Heart right ventricle (tissue), 16 donors: ENCODE measurements at places on chromosomes 6 and 20. TPM values are rescaled to one million over a fixed set of nuclear protein-coding genes. Genes with fewer than 3 reads are reported as not detected.

TBXT gene
- total RNA-seq, result not detected

RAET1E gene
- not detected for total RNA-seq

DNA sequence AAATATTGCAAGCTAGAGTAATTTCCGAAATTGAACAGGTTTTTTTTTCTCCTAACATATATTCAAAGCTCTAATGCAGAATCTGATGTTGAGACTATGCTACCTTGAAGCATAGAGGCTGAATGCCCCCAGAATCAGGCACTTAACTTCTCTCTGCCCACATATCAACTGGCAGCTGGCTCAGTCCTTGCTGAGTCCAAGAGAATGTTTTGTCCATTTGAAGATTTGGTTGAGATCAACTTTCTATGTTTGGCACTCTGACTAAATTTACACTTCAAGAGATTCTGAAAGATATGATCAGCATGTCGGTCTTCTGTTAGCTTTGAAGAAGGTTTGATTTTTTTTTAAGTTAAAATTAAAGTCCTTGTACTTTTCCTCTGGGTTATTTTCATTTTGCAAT is 1298.1 kb downstream of the EPHA7 start:
- DNase-seq, result no peak
- no peaks in the 10 kb centered on the region for H3K27me3 ChIP-seq
- H3K36me3 ChIP-seq, result no peaks in the 10 kb centered on the region
- H3K4me1 ChIP-seq, result no peaks in the 10 kb centered on the region
- H3K4me3 ChIP-seq, result no peak overlapping the region

OPRL1 gene
- 0.34 TPM for total RNA-seq

DNA sequence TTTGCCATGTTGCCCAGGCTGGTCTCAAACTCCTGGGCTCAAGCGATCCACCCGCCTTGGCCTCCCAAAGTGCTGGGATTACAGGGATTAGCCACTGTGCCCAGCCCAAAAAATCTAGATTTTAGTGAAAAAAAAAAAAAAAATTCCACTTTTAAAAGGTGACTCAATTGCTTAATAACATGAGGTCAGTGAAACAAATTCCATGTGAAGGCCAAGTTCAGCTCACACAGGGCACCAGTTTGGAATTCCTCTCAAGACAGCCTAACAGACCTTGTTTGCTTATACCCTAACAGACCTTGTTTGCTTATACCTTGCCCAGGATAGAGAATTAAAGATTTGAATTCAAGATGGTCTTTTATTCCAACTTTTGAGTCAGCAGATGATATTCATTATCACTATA is 5.1 kb downstream of the RRBP1 start:
- no peak overlapping the region for H3K4me3 ChIP-seq
- H3K4me1 ChIP-seq, result peaks cover 79% of the 10 kb centered on the region
- no peak overlapping the region for H3K27ac ChIP-seq

GRCh38 chr20:59786801-59787537 is 146.5 kb downstream of the SYCP2 start:
- H3K4me1 ChIP-seq, result no peaks in the 10 kb centered on the region
- no peak for DNase-seq
- H3K27ac ChIP-seq, result no peak overlapping the region
- H3K27me3 ChIP-seq, result no peaks in the 10 kb centered on the region

SNRPB2 gene
- 28.8 TPM for total RNA-seq

ADIG gene
- total RNA-seq, result not detected

HDGFL1 gene
- total RNA-seq, result not detected

TINAG gene
- 0.87 TPM for total RNA-seq

FHL5 gene
- total RNA-seq, result 2.1 TPM

RIMS4 gene
- total RNA-seq, result not detected

DNA sequence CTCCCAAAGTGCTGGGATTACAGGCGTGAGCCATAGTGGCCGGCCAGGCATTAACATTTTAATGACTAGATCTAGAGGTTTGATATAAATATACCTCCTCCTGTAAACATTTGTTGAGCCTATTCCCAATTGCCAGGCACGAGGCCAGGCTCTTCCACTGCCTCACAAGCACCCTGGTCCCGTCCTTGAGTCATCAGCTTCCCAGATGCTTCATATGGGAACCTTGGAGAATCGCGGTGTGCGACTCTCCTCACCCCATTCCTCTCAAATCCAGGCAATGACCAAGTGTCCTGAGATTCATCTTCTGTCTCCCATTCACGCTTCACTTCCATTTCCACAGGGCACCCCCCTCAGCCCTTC is 35.9 kb upstream of the PIM1 start:
- peaks cover 17% of the 10 kb centered on the region for H3K4me1 ChIP-seq
- H3K4me3 ChIP-seq, result no peak overlapping the region
- DNase-seq, result no peak
- no peaks in the 10 kb centered on the region for H3K27me3 ChIP-seq

GJA1 gene
- 266 TPM for total RNA-seq

GRCh38 chr6:53066874-53067706 is 1.9 kb downstream of the FBXO9 start:
- peak overlapping the region; percentile 94 for H3K4me3 ChIP-seq
- H3K27me3 ChIP-seq, result no peaks in the 10 kb centered on the region
- H3K27ac ChIP-seq, result no peak overlapping the region
- peaks cover 35% of the 10 kb centered on the region for H3K4me1 ChIP-seq
- DNase-seq, result no peak

DNA sequence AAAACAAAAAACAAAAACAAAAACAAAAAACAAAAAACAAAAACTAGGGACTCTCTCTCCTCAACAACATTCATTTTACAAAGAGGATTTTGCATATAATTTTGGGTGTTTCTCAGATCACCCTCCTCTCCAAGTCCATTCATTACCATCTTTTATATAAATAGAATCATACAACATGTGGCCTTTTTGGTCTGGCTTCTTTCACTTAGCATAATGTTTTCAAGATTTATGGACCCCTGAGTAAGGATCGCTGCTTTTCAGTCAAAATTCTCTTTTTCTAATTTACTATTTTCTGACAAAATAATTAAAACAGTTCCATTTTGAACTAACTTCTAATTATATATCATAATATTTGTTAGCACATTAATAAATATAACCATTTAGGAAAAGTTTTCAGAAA is 94.8 kb downstream of the UBE3D start:
- H3K27me3 ChIP-seq, result no peaks in the 10 kb centered on the region
- DNase-seq, result no peak

- no peak for DNase-seq
- H3K4me3 ChIP-seq, result no peak overlapping the region
- peak overlapping the region; percentile 44 for H3K27ac ChIP-seq
- H3K36me3 ChIP-seq, result no peaks in the 10 kb centered on the region
- H3K27me3 ChIP-seq, result no peaks in the 10 kb centered on the region
These were observed 46.7 kb downstream of the CNKSR3 start for GRCh38 chr6:154463573-154464419.

DNA sequence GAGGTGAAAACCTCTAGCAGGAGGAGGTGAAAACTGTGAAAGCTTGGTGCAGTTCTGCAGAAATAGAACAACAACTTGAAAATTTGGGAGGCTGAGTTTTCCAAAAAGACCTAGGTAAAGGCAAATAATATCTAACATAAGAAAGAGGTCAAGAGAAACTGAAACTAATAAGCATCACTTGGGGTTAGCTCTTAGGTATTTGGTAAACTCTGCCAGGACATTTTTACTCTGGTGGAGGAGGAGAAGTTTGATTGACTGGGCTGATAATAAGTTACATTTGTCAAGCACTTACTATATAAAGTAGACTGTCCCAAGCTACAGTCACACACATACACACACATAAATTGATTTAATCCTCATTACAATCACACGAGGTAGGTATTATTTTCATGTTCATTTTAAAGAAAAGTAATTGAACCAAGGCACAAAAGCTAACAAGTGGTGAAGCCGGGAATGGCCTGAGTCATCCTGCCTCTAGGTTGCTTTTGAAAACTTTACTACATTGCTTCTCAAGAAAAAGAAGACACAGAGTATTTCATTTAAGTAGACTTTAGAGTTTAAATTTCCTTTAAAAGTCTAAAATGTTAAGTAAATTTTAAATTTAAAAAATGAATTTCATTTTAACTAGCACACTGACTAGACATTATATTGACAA is 275.5 kb downstream of the PTPRK start:
- no peak for DNase-seq
- H3K27ac ChIP-seq, result no peak overlapping the region
- H3K36me3 ChIP-seq, result no peaks in the 10 kb centered on the region
- no peak overlapping the region for H3K4me3 ChIP-seq

- H3K36me3 ChIP-seq, result no peaks in the 10 kb centered on the region
- DNase-seq, result peak; percentile 50
- peaks cover 54% of the 10 kb centered on the region for H3K4me1 ChIP-seq
- H3K4me3 ChIP-seq, result peak overlapping the region; percentile 86
- H3K27me3 ChIP-seq, result no peaks in the 10 kb centered on the region
- H3K27ac ChIP-seq, result peak overlapping the region; percentile 90
These were observed 1.3 kb downstream of the BLCAP start for GRCh38 chr20:37526238-37526838.
